Suppressor macrophage treated with lipopolysaccharide for 4 hours (primary cell): ENCODE measurements at places on chromosomes 7 and 10.

DNA sequence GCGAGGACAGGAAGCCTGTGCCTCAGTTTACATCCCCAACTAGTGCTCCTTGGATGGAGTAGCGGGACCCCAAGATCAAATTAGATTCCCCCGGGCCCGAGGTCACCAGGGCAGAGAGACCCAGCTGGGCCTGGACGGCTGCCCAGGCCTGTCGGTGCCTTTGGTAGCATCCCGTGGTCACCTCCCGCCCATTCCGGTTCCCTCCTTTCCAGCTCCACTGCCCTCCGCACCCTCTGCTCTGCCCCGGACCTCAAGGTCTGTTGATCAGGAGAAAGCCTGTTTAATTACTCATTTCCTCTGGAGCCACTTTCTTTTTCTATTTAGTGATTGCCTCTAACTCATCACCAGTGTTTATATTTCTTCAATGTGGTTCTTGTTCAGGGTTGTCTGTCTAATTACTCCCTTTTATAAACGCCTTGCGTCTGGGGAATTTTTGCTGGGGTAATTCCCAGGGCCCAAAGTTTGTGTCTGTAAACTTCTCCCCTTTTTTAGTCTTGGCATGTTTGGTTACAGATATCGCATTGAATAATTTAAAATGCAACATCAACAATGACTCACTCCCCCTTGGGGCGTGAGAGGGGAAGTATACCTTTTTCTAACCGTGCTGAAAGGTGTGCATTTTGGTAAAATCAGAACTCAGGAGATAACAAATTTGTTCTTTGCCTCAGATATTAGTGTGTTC, 1.9 kb downstream of the FOXK1 start:
- peak; percentile 87 for DNase-seq

- DNase-seq: no peak
These were observed 215.9 kb downstream of the CRPPA start for GRCh38 chr7:16205466-16205865.

DNA sequence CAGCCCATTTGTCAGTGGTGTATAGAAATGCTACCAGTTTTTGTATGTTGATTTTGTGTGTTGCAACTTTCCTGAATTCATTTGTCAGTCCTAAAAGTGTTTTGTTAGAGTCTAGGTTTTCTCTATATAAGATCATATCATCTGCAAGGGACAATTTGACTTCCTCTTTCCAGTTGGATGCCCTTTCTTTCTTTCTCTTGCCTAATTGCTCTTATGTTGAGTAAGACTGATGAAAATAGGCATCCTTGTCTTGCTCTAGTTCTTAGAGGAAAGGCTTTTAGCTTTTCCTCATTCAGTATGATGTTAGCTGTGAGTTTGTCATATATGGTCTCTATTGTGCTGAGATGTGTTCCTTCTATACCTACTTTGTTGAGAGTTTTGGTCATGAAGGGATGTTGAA, 161.7 kb upstream of the TPK1 start:
- peak; percentile 32 for DNase-seq

DNA sequence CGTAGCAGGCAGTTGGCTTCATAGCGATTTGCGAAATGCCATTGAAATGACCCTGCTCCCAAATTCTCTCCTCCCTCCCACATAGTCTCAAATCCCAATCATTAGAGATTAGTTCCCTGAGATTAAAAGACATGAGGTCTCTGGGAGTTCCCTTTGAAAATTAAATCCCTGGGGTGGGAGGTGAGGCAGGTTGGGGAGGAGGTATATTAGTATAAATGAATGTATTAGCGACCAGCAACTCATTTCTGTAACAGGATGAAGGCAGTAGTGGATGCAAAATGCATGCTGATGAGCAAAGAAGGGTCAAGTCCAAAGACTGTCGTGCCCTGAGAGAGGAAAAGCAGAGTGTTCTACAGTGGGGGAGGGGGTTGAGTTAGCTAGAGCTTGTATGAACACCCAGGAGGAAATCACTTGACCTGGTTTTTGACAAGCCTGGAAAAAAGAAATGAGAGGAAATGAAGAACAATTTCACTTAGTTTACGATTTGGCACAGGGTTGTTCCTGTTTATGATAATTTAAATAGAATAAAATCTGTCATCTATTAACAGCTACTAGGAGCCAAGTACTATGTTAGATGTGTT, 79.6 kb upstream of the MTPN start:
- no peak for DNase-seq

DNA sequence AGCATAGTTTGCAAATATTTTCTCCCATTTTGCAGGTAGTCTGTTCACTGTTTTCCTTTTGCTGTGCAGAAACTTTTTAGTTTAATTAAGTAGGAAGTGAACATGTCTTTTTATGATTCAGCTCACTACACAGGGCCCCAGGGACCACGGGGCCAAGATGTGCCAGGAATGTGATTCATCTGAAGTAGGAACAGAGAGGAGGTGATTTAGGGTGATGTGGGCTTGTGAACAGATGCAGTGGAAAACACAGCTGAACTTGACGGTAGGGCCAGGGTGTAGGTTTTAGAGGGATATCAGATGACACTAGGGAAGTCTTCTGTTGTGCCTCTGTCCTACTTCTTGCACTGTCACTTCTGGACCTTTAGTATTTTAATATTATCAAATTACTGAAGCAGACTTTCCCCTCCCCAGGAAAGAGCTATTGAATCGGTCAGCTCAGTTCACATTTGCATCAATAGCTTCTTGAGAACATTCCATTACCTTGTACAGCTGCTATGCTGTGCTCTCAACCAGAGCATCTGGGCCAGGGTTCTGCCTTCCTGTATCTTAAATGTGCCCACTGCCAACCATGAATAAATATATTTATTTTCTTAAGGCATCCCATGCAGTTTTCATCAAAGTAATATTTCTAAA, 96.9 kb downstream of the OSBPL3 start:
- peak; percentile 60 for DNase-seq

DNA sequence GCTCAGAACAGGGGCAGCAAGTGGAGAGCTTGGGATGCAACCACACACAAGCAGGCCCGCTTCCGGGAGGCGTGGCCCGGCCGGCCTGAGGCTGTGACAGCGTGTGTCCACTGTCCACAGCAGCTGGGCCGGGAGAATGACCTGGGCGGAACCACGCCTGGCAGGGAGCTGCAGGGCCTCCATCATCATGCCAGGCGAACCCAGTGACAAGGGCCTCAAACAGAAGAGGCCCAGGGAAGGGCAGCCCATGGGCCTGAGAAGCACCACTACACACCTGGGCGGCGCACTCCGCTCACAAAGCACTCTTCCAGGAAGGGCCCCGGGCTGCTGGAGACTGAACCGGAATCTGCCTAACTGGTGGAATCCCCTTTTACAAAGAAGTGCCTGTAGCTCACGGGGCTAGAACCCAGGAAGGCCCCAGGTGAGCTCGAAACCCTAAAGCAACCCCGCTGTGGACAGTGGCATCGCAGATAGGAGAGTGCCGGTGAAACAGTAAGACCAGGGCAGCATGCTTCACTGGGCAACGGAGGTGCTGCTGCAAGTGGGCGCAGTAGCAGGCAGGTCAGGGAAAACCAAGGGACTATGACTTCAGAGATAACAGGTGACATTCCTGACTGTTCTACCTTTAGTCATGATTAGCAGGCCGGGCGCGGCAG, 66.0 kb downstream of the MAD1L1 start:
- no peak for DNase-seq

DNA sequence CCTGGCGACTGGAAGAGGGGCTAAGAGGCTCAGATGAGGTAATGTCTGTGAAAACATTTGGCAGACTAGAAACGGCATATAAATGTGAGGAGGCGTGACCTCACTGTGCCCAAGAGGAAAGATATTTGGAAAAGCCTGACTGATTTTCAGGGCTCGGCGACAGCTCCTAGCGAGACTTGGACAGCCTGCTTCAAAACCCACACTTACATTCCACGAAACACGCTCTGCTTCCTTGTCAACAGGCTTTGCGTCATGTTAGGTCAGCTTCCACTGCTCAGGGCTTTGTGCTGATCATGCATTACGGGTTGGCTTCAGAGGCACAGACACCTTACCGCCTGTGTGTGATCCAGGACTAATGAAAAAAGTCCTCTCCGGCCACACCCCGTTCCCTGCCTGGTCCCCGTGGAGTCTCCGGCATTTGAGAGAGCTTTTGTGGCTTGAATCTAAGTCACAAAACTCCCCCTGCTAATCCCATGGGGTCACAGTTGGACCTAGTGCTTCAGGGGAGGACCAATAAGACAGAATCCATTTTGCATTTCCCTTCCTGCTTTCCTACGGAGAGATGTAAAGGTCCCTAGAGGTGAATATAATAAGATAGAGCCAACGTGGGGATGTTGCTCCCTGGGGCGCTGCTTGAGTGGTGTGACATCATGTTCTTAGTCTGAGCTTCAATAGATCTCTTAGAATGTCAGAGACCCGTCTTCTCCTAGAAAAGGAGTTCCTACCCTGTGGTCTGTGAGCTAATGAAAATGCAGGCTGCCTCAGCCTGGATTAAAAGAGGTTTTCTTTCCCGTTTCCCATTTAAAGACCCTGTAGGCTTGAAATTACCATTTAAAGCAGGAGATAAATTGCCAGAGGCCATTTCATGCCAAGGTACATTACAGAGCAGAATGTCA, 25.5 kb downstream of the FGFBP3 start:
- no peak for DNase-seq

GRCh38 chr10:10508211-10508610, 509.5 kb upstream of the CELF2 start:
- no peak for DNase-seq

DNA sequence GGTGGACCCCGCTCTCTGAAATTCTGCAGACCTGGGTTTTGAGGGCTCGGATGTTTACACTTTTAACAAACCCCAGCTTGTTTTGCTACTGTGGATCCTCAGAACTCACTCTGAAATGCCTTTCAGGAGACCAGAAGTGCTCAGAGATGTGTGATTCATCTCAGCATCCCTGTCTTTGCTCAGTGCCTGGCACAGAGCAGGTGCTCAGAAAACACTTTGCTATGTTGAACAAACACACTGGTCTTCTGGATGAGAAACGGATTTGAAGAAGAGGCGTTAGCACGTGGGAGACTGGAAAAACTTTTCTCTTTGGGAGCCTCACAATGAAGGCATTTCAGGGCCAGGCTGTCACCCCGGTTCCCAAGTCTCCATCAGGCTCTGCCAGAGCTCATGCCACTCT, 53.3 kb downstream of the SH3PXD2A start:
- no peak for DNase-seq

DNA sequence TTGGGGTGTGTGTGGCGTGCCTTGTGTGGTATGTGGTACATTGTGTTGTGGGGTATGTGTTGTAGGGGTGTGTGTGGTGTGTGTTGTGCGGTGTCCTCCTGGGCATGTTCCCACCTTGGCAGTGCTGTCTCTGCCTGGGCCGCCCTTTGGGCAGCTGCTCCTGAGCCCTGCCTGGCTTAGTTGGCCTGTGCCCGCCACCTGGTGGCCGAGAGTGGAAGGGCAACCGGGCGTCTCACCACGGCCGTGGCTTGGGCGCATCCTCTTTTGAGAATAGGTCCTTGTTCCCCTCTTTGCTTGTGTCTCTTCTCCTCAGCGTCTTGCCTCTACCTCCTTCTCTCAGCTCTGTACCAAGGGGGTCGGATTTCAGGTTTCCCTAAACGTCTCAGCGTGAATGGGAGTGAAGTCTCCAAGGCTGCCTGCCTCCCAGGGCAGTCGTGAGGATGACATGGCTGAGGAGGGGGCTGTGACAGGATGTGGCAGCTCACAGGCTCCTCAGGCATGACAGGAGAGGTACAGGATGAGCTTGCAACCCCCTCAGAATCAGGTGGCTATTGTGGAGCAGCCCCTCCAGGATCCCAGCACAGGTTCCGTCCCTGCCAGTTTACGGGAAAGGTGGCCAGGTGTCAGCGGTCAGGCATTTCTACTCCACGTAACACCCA, 98.4 kb upstream of the PODXL start:
- DNase-seq: peak; percentile 89

- no peak for DNase-seq
These were observed 226.5 kb downstream of the DKK1 start for GRCh38 chr10:52540479-52540984.

- no peak for DNase-seq
These were observed 517.4 kb downstream of the PARD3 start for GRCh38 chr10:34297541-34298345.

- no peak for DNase-seq
These were observed 32.3 kb downstream of the PYROXD2 start for GRCh38 chr10:98382691-98383101.

- DNase-seq: peak; percentile 83
These were observed 3.4 kb downstream of the CALHM2 start for GRCh38 chr10:103448746-103449145.

GRCh38 chr7:98733036-98733435, 116.0 kb downstream of the NPTX2 start:
- DNase-seq: peak; percentile 65

DNA sequence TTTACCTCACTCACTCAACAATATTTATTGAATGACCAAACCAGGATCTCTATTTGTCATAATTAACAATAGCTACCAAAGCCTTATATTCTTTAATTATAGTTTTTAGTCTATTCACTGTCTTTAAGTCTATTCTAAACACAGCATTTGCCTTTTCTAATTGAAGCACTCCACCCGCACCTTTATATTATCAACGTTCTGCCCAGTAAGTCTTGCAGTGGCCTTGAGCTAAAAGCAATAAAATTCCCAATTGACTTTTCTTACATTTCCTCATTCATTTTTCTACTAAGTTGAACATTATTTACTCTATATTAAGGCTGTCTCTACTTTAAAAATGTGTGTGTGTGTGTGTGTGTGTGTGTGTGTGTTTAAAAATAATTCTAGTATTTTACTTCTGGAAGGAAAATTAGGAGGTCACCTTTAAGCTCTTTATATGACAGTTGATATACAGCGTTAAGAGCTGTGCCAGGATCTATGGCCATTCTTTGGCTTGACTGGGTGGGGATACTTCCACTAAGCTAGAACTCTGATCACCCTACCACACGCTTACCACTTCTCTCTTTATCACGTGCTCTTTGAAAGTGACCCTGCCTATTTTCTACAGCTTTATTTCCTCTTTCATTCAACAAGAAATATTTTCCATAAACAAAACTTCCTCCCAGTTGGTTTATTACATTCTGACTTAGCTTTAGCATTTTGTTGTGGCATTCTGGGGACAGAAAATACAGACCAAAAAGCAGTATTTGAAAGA, 8.8 kb downstream of the PAPSS2 start:
- peak; percentile 64 for DNase-seq

DNA sequence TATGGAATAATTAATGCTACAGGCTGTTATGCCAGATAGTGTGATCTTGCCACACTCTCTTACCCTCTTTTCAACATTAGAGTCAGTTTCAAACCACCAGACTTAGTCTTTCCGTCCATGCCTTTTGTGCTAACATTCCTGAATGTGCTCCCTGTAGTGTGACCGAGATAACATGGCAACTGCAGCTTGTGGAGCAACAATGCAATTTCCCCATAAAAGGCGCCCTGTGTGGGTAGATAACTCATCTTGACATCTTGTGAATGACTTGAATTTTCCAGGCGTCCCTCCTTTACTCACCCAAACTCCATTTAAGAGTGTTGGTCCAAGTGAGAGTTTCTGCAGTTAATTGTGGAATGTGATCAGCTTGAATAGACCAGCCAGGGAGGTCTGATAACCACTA, 99.6 kb downstream of the DNAH11 start:
- no peak for DNase-seq

GRCh38 chr7:158633055-158633956, 45.7 kb upstream of the PTPRN2 start:
- DNase-seq: no peak

GRCh38 chr10:5788969-5789368, 24.3 kb downstream of the GDI2 start:
- no peak for DNase-seq
